ENCODE measurements at places on chromosomes 4 and X.

DNA sequence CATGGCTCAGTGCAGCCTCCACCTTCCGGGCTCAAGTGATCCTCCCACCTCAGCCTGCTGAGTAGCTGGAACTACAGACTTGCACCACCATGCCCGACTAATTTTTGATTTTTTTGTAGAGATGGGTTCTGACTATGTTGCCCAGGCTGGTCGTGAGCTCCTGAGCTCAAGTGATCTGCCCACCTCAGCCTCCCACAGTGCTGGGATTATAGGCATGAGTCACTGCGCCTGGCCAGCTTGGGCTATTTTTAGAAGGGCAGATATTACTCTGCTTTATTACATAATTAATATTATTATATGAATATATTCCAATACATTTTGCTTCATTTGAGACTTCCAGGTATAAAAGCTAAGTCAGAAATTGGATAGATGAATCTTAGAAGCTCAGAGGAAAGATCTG, 143.7 kb upstream of the ANK2 start:
- DNase-seq = no peak

DNA sequence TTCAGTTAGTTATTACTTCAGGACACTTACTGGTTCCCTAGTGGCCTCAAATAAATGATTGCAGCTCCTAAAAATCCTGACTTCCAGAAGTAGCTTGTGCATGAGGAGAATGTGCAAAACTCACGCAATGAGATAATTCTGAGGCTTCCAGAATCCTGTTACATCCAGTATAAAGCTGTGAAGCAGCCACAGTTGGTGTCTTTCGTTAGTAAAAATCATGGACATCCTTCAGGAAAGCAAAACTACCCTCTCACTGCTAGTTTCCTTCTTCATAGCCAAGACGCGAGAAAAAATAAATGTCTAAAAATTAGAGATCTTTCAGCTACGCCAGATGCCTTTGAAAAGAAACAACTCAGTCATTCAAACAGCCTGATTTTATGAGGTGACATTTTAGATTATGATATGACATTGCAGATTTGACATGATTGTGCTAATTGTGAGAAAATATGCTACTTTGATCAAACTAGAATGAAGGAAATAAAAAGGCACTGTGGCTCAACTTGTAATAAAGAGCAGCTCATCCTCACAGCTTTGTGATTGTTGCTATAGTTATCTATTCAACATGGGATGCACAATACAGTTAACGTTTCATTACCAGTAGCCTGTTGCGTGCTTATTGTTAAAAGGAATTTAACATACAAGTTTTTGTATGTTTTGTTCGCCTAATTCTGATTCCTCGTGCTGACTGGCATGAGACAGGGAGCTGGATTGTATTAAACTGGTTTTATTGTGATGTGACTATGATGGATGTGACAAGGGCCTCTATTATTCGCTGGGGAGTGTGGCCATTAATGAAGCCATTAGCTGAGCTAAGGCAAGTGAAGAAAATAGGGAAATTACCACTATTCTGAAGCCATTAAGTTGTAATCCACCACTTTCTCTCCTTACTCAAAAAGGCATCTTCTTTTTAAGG, 40.5 kb downstream of the AFF2 start:
- DNase-seq = no peak

GRCh38 chr4:128688846-128689437, 120.6 kb upstream of the JADE1 start:
- DNase-seq = no peak

DNA sequence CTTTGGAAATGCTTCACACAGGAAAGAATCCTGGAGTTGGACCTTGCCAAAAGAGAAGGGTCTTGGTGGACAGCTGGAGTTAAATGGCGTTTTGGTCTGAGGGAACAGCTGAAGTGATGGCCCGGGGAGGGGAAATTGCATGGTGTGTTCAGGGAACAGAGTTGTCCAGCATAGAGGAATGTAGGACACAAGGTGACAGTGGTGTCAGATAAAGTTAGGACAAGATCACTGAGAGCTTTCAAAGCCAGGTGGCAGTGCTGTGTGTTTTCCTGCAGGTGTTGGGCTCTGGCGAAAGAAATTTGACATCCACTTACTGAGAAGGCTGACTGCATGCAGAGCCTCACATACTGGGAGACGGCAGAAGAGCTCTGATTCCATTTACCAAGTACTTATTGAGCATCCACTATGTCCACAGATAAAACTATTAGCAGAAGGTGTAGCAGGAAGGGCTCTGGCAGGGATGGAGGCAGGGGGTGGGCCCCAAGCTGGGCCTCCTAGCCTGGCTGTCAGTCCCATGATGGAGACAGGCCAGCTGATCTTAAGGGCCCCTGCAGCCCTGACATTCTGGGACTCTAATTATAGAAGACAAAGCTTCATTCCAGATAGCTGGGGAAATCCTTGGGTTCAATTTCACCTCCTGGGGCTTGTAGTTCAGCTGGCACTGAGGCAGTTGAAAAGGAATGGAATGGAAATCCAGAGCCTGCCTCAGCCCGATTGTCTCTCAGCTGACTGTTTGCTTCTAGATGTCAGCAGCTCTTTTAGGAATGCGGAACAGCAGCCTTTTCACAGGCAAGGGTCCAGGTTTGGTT, 150.2 kb upstream of the MAMLD1 start:
- DNase-seq = no peak

DNA sequence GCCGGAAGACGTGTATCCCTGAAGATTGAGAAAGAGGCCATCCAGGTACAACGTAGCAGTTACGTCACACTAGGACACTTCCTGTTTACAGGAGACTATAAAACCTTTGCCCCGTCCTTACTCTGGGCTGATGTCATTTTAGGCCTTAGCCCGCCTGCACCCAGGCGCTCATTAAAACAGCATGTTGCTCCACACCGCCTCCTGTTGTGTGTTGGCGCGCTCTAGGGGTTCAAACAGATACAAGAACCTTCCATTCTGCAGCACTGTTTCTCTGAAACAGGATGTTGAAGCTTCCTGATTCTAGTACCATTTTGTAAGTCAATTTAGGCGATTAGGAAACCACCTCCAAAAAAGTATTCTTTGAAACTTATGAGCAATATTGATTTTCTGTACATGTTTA, 722.1 kb downstream of the PCDH7 start:
- DNase-seq = no peak

GRCh38 chr4:108540536-108540935, 79.8 kb upstream of the RPL34 start:
- no peak for DNase-seq

DNA sequence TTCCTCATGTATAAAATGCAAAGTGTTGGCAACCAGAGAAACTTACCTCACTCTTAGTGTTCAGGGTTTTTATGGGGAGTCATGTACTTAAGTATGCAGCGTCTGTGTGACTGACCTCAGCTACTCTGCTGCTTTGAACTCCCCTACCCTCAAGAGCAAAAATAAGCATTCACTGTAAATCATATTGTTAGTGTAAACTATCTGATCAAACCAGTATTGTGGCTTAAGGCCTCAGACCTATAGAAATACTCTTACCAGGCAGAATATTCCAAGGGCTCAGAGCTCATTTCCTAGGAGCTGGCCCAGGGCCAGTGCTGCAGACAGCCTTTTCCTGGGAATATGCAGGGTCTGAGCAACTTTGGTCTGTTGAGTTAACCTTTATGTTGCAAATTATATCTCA, 453.1 kb downstream of the CCSER1 start:
- no peak for DNase-seq

DNA sequence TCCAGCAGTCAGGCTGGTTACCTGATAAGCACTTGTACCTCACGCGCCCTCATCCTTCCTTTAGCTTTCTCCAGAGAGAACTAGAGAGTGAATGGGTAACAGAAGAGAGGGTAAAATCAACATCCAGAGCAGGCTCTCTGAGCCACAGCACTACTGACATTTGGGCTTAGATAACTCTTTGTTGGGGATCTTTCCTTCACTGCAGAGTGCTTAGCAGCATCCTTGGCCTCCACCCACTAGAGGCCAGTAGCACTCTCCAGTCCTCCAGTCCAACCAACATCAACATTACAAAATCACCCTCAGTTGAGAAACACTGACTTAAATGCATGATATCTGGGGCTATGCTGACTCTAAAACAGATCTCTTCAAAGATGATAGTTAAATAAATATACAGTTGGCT, 220.7 kb downstream of the TACR3 start:
- DNase-seq = no peak

DNA sequence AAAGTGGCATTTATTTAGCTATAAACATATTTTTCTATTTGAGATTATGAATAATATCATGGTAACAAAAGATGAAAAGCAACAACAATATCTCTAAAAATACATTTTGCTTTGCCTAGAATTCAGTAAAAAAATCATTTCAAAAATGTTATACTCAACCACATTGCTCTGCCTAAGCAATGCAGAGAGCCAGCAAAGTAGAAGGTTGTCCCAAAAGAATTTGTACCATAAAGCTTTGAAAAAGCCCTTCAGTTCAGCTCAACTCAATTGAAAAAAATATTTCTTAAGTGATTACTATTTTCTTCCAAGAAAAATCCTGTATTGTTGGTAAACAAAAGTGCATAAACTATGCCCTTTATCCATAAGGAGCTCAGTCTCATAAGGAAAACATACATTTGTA, 301.2 kb upstream of the ARSJ start:
- DNase-seq = no peak

- DNase-seq = no peak
These were observed 970.8 kb upstream of the TENM3 start for GRCh38 chr4:181272422-181272821.

DNA sequence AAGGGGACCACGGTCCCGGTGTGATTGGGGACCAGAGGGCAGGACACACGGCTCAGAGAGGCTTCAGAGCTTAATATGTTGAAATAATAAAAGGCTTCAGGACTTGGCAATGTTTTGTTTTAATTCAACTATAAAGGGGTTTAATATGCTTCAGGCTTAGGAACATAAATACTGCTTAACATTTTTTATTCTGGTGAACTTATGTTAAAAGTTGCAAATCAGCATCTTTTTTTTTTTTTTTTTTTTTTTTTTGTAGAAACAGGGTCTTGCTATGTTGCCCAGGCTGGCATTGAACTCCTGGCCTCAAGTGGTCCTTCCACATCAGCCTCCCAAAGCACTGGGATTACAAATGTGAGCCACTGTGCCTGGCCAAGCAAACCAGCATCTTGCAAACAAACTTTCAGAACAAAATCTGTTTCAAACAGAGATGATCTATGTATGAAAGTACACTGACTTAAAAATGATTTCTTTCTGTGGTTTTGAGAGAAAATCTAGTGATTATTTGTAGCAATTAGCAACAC, 37.7 kb downstream of the RHOH start:
- no peak for DNase-seq

DNA sequence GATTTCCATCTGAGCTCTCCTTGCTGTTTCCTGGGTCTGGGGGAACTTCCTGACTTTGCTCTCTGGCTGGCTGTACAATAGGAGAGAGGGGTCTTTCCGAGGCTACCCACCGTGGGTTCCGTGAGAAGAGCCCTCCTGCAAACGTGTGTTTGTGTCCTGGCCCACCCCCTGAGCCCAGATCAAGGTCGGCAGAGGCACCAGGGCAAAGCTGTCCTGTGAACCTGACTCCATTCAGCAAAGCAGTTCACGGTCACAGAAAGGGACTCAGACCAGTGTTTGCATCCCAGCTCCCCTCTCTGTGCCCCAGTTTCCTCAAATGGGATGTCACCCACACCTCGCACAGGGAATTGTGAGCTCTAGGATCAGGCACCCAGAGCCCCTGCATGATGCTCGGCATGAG, 97.3 kb upstream of the PSAPL1 start:
- no peak for DNase-seq

- DNase-seq = no peak
These were observed 8.8 kb upstream of the LRRC66 start for GRCh38 chr4:52028970-52029369.

DNA sequence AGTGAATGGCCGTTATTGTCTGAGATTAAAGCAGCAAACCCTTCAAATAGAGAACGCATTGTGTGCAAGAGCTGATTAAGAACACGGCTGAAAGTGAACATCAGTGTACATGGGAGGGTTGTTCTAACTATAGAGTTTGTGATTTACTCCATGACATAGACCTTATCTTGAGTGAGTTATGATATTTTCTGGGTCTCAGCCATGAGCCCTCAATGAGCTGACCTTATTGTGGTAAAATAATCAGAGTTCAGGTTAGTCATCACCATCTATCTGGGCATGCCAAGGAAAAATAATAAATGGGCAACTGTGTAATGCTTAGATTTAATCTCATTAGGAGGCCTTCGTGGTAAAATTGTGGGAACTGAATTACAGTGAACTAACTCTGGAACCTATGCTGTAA, 33.2 kb upstream of the CLDN24 start:
- DNase-seq = no peak

DNA sequence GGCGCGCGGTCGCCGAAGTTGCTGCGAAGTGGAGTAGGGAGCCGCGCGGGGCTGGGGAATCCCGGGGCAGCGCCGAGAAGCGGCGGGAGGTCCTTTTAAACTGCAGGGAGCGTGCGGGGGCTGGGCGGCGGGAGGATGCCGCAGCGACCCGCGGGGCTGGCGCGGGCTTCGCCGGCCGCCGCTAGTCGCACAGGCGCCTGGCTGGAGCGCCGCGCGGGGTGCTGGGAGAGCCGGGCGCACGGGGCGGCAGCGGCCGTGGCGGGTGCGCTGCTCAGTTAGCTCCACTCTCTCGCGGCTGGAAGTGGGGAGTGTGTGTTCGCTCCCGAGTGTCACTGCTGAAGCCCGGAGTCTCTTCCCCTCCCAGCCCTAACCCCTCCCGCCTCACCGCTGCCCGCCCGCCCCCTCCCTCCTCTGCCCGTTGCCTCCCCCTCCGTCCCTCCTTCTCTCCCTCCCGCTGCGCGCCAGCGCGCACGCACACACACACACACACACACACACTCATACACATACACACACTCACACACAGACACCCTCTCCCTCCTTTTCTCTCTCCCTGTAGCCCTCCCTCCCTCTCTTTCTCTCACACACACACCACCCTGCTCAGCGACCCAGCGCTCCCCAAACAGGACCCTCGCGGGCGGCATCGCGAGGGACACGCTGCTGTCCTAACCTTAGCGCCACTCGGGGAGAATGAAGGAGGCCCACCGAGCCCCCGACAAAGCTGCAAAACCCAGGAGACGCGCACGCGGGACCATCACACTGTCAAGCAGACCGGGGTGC, at the start of gene NDNF:
NDNF (minus strand) TSS at position 312 of the 780 bp plus-strand sequence. CDS start 26,698 bp downstream, outside the sequence.
- DNase-seq = no peak

DNA sequence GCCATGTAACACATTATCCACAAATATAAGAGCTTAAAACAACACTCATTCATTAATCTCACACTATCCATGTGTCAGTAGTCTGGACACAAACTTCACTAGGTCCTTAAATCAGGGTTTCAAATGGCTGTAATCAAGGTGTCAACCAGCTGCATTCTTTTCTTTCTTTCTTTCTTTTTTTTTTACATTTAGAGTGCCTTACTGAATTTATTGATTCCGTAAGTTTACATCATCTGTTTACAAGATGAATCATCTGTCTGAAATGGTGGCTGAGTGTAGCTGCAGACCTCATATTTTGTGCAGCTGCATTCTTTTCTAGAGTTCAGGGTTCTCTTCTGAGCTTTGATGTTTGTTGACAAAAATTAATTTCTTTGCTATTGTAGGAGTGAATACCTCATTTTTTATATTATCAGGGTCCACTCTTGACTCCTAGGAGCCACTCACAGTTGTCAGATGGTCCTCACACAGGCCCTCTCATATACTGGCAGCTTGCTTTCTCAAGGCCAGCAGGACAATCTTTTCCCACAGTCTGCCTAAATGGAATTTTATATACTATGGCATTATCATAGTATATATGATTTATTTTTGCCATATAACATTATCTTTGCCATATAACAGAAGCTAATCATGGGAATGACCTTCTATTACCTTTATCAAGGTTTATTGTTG, 37.8 kb downstream of the SPOCK3 start:
- no peak for DNase-seq

Data from NCI-H187 (cell line).